ENCODE measurements at places on chromosomes 12 and 14. TPM values are rescaled to one million over a fixed set of nuclear protein-coding genes. Genes with fewer than 3 reads are reported as not detected.

Gene PAN2
- total RNA-seq, result 16.9 TPM

Gene C3AR1
- total RNA-seq, result 0.40 TPM

Gene HHIPL1
- 5.7 TPM for total RNA-seq

Gene CNTN1
- total RNA-seq, result 0.66 TPM

Gene RNASE1
- 7.1 TPM for total RNA-seq

Gene ZNF891
- total RNA-seq, result 0.79 TPM

Gene ABCD2
- total RNA-seq, result under 0.01 TPM

Gene VRTN
- not detected for total RNA-seq

Gene PAPOLA
- total RNA-seq, result 66.3 TPM

Gene LHX5
- not detected for total RNA-seq

Gene RGS6
- total RNA-seq, result not detected

Gene GLI1
- total RNA-seq, result 0.31 TPM

Gene LRCOL1
- not detected for total RNA-seq

Gene WNT1
- not detected for total RNA-seq

Gene WIF1
- total RNA-seq, result not detected

Gene KERA
- total RNA-seq, result not detected

Gene SYNDIG1L
- total RNA-seq, result not detected

Gene C12orf50
- total RNA-seq, result 0.13 TPM

Gene CEP83
- total RNA-seq, result 6.0 TPM

Gene TEX52
- not detected for total RNA-seq

Gene REC8
- total RNA-seq, result 0.66 TPM

Gene SLC7A8
- total RNA-seq, result 75.6 TPM

Gene GUCY2C
- under 0.01 TPM for total RNA-seq

Gene AKAP5
- 0.31 TPM for total RNA-seq

Gene ACOT6
- not detected for total RNA-seq

Gene CPNE8
- total RNA-seq, result 27.0 TPM
